ENCODE measurements at places on chromosomes 1 and 21.

- DNase-seq: no peak
These were observed 60.1 kb downstream of the COL18A1 start for GRCh38 chr21:45465105-45465504.

DNA sequence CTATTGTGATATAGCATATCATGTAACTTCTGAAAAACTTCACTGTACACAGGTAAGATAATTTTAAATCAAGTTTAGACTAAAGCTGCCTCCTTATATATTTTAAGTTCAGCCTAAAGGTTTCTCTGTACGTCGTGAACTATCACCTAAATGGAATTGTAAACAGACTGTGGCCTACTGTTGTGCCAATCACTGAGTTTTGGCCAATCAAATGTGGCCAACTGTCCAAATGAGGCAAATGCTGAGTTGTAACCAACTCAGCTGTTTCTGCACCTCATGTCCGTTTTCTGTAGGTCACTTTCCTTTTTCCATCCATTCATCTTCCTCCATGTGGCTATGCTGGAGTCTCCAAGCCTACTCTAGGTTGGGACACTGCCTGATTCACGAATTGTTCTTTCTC, 63.7 kb upstream of the ST6GALNAC3 start:
- no peak for DNase-seq

GRCh38 chr1:16125088-16125470, 30.8 kb downstream of the EPHA2 start:
- DNase-seq: no peak

DNA sequence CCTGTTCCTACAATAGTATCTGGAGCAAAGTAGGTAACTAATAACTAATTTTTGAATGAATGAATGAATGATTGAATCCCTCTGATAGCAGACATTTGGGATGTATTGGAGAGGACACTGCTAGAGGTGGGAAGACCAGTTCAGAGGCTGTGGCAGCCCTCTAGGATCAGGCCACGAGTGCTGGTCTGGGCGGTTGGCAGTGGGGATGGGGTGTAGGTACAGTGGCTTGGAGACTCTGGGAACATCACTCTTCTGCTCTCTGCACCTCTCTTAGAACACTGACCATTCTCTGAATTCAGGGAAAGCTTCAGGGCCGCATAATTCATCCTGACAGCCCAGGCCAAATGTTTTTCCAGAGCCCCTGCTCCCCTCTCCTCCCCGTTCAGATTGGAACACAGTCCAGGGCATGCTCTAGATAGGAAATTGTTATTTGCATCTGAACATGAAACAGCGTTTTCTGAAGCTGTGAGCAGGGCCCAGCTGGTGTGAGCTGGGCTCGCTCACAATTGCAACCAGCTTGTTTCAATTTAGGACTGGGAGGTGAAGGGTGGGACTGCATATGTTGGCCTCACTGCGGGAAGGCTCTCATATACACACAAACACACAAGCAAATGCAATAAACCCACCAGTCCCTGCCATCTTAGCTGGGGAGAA, 253.1 kb upstream of the USP24 start:
- DNase-seq: no peak

GRCh38 chr1:160724465-160725242, 13.0 kb upstream of the CD48 start:
- DNase-seq: no peak

DNA sequence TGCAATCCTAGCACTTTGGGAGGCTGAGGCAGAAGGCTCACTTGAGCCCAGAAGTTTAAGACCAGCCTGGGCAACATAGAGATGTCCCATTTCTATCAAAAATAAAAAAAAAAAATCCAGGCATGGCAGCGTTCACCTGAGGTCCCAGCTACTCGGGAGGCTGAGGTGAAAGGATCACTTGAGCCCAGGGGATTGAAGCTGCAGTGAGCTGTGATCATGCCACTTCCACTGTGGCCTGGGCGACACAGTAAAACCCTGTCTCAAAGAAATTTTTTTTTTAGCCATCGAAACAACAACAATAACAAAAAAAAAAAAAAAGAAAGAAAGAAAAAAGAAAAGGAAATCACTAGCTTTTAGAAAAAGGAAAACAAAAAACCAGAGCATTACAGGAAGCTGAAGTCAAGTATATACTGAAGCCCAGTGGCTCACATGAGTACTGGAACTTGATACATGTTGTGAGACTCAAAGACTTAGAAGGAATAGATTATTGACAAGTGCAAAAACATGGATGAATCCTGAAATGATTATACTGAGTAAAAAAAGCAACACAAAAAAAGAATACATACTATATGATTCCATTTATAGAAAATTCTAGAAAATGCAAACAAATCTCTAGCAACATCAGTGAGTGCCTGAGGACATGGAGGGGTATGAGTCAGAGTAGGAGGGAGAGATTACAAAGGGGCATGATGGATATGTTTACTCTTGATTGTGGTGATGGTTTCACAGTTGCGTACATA, 6.1 kb upstream of the RABGAP1L start:
- DNase-seq: no peak

DNA sequence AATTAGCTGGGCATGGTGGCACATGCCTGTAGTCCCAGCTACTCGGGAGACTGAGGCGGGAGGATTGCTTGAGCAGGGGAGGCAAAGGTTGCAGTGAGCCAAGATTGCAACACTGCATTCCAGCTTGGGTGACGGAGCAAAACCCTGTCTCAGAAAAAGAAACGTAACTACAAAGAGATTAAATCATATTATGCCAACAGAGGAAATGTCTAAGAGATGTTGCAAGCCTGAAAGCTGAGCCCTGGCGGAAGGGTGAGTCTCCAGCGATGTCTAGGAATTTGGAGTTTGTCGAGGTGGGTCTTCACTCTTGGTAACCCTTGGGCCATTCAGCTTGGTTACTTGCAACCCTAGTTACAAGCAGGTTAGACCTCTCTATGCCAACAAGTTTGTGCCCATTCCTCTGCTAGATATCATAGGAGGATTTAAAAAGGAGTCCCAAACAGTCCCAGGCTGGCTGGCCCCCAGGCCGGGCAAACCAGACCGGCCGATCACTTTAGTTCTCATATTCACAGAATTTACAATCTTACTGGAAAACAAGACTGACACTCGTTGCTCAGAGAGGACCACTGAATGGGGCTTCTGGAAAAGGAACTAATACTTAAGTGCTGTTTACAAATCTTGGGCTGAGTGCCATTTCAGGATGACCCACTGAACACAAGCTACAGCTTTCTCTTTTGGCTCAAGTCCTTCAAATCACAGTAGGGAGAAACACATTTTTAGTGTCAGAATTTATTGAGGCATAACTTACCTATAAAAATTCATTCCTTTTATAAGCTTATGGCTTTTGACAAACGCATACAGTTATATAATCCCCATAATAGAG, 27.1 kb downstream of the SLC30A1 start:
- no peak for DNase-seq

GRCh38 chr1:154556422-154556821, 2.0 kb downstream of the UBE2Q1 start:
- no peak for DNase-seq

DNA sequence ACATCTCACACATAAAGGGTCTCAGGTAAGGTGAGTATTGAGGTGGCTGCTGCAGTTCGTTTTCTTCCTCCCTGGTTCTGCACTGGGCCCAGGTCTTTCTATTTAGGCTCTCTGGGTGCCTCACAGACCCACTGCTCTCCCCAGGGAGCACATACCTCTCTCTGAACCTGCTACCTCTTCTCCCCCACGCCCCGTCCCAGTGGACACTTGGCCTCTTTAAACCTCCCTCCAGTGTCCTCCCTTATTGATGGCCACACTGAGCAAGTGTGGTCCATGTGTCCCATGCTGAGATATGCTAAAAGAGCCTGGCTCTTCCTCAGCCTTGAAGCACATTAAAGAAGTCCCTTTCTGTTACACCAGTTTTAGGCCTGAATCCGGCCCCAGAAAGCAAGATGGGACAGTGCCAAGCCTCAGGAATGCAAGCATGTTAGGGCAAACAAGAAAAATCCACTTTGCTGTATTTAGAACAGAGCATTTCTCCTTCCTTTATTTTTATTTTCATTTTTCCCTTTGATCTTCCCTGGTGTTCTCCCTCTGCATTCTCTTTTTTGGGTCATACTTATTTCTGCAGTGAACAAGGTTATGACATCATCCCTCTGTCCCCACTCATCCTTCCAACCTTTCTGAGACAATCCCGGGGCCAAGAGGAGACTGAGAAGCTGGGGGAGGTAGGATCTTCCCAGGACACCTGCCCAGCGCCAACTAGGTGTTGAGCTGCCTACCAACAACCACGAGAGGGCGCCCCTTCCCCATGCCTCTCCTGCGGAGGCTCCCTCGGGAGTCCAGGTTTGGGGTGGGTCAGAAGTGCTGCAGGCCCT, 5.0 kb upstream of the CHI3L2 start:
- DNase-seq: no peak

DNA sequence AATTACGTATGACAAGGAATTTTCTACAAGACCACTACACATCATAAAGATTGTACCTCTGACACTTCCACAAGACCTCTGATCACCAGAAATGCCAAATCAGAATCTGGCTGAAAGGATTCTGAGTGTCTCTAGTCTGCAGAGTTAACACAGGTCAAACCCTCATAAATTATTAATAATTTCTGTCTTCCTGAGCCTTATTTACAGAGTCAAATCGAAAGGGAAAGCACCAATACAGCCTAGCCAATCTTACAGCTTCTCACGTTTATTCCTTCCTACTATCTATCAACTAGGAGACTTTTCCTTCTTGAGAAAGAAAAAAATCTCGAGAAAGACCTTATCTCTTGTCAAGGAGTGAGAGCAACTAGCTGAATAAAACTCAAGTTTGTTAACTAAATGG, 2151.6 kb downstream of the MRPL39 start:
- no peak for DNase-seq

DNA sequence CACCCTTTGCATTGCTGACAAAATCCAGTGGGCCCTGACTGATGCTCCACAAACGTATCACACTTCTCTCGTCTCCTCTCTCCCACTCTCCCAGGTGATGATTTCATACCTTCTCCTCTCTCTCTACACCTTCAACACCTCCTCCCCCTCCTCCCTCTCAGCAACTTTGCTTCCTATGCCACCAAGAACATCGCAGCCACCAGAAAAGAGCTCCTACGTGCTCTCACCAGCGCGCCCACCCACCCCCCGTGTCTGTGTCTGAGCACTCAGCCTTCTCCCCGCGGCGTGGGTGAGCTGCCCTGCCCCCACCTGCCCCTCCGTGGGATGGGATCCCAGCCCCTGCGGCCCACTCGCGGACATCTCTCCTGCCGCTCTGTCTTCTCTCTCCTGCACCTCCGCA, 55.1 kb upstream of the COX20 start:
- DNase-seq: no peak

- no peak for DNase-seq
These were observed 26.0 kb upstream of the UAP1 start for GRCh38 chr1:162535501-162535900.

DNA sequence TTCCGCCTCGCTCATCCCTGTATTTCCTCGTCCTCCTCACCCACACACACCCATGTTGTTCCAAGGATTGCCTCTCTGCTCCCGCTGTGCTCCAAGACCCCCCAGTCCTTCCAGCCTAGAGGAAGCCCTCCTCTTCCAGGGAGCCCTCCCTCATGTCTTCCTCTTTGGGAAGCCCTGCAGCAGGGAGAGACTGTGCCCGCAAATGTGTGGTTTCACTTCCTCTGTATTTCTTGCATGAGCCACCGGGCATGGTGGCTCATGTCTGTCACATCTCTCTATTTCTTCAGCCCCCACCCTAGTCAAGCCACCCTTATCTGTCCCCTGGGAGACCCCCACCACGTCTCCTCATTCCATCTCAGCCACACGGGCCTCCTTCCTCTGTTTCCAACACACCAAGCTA, 57.5 kb upstream of the PAX7 start:
- no peak for DNase-seq

DNA sequence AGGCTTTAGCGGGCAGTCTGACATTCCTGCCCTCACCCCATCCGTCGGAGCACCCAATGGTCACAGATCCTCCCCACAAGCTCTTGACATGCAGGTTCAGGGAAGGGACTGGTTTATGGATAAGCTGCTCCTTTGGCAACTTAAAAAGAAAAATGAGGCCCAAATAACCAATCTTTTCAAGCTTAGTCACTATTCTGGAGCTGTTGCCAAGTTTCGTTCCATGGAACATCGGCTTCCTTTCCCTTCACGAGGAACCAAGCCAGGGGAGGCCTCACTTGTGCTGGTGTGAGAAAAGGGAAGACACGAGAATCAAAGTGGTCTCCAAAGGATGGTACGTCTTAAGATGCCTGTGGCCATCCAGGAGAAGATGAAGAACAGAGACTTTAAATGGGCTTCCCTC, 46.1 kb upstream of the LPAR3 start:
- DNase-seq: no peak

GRCh38 chr1:7587773-7588456, 183.2 kb upstream of the VAMP3 start:
- DNase-seq: no peak

- DNase-seq: no peak
These were observed 38.9 kb downstream of the PGM1 start for GRCh38 chr1:63632110-63632509.

GRCh38 chr1:182674346-182675246, 9.8 kb downstream of the RGS8 start:
- no peak for DNase-seq

DNA sequence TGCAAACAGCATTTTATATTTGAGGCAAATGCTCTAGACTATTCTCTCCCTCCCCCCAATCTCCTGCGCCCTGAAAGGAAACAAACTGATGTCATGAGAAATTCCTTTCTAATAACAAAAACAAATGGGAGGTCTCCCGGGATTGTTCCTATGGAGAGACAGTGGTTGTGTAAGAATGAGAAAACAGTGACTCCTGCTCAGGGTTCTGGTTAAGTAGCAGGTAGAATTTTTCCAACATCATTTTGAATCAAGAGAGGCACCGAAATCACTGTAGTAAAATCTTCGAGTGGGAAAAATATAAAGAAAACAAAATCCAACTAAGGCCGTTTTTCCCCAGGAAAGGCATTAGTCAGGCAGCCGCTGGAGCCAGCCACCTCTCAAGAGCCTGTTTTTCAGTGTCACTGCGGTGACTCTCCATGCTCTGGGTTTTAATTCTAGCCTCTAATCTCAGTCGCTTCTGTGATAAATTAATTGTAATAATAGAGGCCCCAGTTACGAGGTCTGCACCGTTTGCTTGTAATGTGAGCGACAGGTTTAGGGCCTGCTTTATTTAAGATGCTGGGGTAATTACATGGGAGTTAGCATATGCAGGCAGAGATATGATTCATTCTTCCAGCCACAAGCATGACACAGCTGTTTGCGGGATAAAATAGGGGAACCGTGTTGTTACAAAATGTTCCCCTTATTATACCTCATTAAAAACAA, 80.3 kb downstream of the RNF220 start:
- DNase-seq: no peak

DNA sequence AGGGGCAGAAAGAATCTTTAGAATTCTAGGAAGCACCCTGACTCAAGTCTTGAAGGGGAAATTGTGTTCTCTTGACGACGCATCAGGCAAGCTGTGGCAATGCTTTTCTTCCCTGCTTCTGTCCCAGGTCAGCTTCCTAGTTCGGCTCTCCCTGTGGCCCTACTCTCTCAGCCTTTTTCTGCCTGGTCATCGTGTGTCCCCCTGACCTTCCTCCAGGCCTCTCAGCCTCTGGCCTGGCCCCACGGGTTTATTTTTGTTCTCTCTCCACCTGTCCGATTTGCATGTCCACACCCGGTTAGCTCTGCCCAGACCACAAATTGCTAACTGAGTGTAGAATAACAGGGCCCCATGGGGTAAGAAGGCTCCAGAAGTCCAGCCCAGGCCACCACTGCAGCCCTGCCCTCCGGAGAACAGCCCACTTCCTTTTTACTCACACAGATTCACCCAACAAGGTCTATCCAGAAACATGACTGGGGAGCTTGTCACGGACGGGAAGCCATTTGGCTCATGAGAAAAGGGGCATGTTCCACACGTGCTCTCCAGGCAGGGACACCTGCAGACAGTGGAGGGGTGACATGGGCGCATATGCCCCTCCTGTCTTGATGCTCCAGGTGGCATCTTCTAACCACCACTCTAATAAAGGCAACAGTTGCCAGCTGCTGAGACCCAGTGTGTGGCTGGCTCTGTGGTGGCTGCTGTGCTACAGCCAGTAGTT, 9.8 kb downstream of the KCNN3 start:
- DNase-seq: no peak
